ENCODE measurements at places on chromosomes 13 and 19.

DNA sequence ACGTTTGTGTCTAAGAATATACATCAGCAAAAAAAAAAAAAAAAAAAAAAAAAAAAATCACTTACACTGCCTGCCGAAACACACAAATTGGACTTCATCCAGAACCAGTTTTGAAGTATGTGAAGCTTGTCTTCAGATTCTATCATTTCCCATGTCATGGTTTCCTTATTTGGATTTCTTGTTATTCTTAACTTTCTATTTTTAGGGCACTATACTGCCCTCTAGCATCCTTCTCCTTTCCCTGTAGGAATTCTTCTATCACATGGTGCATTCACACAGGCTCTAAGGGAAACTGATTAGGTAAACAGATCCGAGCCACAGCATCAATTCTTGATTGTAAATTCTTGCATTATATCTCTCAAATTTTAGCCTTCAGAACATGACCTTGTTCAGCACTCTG is 1507.5 kb downstream of the OLFM4 start:
- no peak for DNase-seq

- no peak for DNase-seq
Observed at GRCh38 chr19:10292789-10293636, 3.3 kb downstream of the ICAM5 start.

DNA sequence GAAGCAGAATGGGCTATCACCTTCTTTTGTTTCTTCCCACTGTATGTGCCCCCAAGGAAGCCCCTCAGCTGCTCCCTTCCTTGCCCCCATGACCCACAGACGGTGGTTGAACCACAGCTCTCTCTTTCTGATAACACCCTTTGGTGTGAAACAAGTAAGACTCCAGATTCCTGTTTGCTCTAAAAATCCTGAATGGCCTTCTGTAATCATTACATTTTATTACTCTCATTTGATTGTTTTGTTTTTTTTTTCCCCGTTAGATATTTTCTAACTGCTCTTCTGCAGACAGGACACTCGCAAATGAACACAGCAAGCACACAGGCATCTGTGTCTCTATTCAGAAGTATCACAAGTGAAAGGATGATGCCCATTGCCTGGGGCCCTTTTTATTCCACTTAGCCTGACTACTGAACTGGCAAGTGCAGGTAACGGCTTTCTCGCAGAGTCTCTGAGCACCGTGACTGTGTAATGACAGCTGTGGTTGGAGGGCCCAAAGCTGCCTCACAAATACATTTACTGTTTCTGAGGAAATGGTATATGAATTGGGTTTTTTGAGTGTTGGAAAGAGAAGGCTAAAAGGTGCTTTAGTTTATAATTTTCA is 59.3 kb downstream of the OXGR1 start:
- no peak for DNase-seq

GRCh38 chr19:18074192-18074591 is 12.5 kb downstream of the IL12RB1 start:
- no peak for DNase-seq

- DNase-seq, result no peak
Observed at GRCh38 chr13:113084094-113084942, 21.3 kb upstream of the F7 start.

DNA sequence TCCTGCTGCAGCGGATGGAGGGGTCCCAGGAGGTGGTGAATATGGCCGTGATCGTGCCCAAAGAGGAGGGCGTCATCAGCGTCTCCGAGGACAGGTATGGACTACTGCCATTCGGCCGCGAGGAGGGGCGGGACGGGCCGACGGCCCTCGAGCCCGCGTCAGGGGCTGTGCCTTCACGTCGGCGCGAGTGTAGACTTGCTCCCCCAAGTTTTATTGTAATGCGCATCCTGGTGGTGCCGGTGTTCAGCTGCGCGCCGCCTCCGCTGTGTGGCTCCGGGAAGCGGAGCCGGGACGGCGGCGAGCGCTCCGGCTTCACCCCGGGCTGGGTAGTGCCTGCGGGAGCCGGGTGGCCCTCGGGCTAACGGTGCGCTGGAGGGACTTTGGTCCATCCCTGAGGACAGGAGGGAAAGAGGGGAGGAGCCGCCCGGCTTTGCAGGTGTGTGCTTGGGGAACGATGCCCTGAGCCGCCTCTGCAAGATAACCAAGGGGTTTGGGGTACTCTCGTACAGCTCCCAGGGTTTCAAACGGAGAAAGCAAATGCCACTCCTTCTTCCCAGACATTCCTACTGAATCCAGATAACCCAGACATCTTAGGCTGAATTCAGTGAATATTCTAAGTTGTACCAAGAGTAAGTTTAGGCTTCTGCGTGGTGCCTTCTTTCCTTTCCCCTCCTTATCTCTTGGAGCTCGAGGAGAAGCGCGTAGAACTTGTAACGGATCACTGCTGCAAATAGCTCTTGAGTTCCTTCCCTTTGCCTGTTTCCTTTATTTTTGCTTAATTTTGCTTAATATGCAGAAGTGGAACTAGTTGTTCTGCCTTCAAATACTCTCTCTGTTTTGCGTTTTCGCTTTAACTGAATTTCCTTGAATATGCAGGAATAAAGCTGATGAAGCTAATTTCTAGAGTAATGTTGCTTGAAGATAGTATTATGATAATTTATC is 740 bp downstream of the WDFY2 start:
- DNase-seq, result peak; percentile 54

DNA sequence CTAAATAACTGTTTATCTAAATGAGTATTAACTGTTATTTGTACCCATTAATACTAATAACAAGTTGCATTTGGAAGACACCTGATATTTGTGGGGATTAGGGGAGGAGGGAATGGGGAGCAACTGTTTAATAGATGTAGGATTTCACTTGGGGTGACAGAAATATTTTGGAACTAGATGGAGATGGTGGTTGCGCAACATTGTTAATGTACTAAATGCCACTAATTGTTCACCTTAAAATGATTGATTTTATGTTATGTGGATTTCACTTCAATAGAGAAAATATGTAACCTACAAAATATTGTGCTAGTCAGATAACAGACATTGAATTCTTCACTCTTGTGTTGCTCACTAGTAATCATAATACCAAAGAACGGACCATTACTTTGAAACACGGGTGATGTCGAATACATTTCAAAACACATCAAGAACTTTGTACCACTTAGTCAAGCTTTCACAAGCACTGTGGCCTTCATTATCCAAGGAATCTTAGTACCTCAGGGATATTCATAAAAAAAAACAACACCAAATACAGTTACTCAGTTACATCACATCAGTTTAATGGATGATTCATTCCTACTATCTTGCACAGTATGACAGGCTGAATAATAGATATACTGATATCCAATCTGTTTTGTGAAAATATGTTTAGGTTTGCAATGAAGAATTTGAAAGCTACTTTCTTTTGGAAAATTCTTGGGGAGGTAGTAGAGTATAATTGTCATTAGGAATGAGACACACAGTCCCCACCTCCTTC is 721.8 kb downstream of the PCDH9 start:
- no peak for DNase-seq

DNA sequence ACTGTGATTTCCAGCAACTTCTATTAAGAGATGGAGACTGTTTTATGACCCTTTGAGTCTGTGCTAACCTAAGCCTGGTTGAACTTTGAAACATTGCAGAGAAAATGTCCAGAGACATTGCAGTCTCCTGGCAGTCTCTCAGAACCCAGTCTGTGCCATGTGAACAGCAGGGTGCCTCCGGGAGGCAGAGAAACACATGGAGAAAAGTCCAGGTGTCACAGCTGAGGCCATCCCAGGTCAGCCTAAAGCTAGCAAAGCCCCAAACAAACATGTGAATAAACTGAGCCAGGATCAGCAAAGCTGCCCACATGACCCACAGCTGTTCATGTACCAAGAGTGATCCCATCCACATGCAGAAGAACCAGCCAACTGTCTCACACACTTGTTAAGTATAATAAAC is 7.8 kb downstream of the CYP4F11 start:
- no peak for DNase-seq

- DNase-seq, result no peak
Observed at GRCh38 chr13:37914781-37915391, 45.3 kb upstream of the TRPC4 start.

Data from hypothalamus (tissue), 51 donors.